DND-41 (cell line): ENCODE measurements at places on chromosomes 7 and 10.

- no peaks in the 10 kb centered on the region for H3K27me3 ChIP-seq
- H3K27ac ChIP-seq, result no peak overlapping the region
- no peaks in the 10 kb centered on the region for H3K4me1 ChIP-seq
- H3K36me3 ChIP-seq, result no peaks in the 10 kb centered on the region
Measured at GRCh38 chr10:112492736-112493135, 45.7 kb downstream of the VTI1A start.

GRCh38 chr7:1255817-1256340 lies 23.2 kb downstream of the UNCX start:
- no peak overlapping the region for H3K4me3 ChIP-seq
- H3K4me1 ChIP-seq, result no peaks in the 10 kb centered on the region
- H3K27me3 ChIP-seq, result no peaks in the 10 kb centered on the region
- H3K36me3 ChIP-seq, result no peaks in the 10 kb centered on the region

DNA sequence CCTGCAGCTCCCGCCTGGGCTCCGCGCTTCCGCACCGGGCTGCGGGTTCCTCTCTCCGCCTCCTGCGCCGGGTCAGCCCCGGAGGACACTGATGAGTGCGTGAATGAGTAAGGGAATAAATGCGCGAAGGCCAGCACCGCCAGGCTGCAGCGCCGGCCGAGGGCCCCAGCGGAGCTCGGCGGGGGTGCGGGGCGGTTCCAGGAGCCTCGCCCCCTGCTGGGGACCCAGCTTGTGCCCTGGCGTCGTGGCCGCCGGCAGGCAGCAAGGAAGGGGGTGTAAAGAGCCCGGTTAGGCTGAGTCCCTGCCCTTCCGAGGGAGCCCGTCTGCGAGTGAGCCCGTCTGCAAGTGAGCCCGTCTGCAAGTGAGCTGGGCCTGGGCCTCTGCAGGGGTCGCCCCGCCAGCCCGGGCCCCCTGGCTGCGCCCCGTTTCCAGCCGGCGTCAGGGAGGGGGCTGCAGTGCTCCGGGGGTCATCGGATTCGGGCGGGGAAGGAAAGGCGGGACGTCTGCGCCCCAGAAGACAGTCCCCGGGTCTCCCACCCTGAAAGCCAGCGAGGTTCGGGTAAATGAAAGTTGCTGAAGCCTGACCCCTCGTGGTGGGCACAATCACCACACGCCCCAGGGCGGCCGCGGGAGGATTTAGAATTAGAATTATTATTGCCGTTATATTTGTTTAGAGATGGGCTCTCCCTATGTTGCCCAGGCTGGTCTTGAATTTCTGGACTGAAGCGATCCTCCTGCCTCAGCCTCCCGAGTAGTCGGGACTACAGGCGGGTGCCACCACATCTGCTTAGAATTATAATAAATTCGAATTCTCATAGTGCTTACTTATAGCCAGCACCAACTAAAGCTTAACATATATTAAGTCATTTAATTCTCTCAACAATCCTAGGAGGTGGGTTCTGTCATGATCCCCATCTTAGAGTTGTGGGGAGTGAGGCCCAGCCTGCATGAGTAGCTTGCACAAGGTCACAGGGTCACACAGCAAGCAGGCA lies 8.6 kb upstream of the CRYGN start:
- DNase-seq, result peak; percentile 73
- peak overlapping the region; percentile 30; the same call in 1 of the 2 replicates for H3K4me3 ChIP-seq
- peak overlapping the region; percentile 58; the same call in 1 of the 2 replicates for H3K27ac ChIP-seq
- no peaks in the 10 kb centered on the region for H3K36me3 ChIP-seq
- H3K27me3 ChIP-seq, result no peaks in the 10 kb centered on the region
- peaks cover 7% of the 10 kb centered on the region for H3K4me1 ChIP-seq

- no peak overlapping the region for H3K27ac ChIP-seq
- H3K36me3 ChIP-seq, result no peaks in the 10 kb centered on the region
- H3K27me3 ChIP-seq, result no peaks in the 10 kb centered on the region
- DNase-seq, result no peak
- no peaks in the 10 kb centered on the region for H3K4me1 ChIP-seq
Measured at GRCh38 chr7:73941836-73942551, 81.0 kb downstream of the TMEM270 start.

GRCh38 chr10:67914777-67915340 lies 30.4 kb downstream of the SIRT1 start:
- H3K4me3 ChIP-seq, result no peak overlapping the region
- H3K27ac ChIP-seq, result no peak overlapping the region
- no peak for DNase-seq

GRCh38 chr10:114483575-114483974 lies 79.3 kb upstream of the AFAP1L2 start:
- H3K4me1 ChIP-seq, result no peaks in the 10 kb centered on the region
- no peaks in the 10 kb centered on the region for H3K36me3 ChIP-seq
- no peak overlapping the region for H3K4me3 ChIP-seq
- no peak overlapping the region for H3K27ac ChIP-seq
- no peak for DNase-seq
- H3K27me3 ChIP-seq, result peaks cover 17% of the 10 kb centered on the region

GRCh38 chr10:132540456-132540855 lies 2.9 kb downstream of the INPP5A start:
- peak overlapping the region; percentile 63 for H3K27ac ChIP-seq
- peaks cover 79% of the 10 kb centered on the region for H3K4me1 ChIP-seq
- H3K27me3 ChIP-seq, result no peaks in the 10 kb centered on the region
- H3K4me3 ChIP-seq, result peak overlapping the region; percentile 92

GRCh38 chr7:102292813-102293798 lies 6.4 kb downstream of the SH2B2 start:
- no peak overlapping the region for H3K4me3 ChIP-seq
- H3K27me3 ChIP-seq, result peaks cover 6% of the 10 kb centered on the region
- no peaks in the 10 kb centered on the region for H3K36me3 ChIP-seq
- peaks cover 12% of the 10 kb centered on the region for H3K4me1 ChIP-seq
- DNase-seq, result no peak
- no peak overlapping the region for H3K27ac ChIP-seq

DNA sequence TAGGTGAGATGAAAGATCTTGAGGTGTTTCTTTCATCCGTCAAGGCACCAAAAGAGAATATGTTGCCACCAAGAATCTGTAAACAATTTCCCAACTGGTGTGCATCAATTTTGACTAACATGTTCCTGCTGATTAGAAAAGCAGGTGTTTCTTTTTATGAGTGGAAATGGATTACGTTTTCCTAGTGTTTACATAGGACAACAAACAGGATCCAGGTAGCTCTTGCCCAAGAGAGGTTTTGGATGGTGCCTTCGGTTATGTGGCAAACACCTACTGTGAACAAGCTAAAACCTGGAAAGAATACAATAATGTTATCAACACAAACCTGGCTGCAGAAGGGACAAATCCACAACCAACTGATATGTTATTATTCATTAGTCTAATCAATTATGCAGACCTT lies 53.6 kb upstream of the WNT16 start:
- DNase-seq, result no peak
- no peak overlapping the region for H3K4me3 ChIP-seq
- no peaks in the 10 kb centered on the region for H3K27me3 ChIP-seq
- H3K36me3 ChIP-seq, result no peaks in the 10 kb centered on the region
- H3K27ac ChIP-seq, result no peak overlapping the region

DNA sequence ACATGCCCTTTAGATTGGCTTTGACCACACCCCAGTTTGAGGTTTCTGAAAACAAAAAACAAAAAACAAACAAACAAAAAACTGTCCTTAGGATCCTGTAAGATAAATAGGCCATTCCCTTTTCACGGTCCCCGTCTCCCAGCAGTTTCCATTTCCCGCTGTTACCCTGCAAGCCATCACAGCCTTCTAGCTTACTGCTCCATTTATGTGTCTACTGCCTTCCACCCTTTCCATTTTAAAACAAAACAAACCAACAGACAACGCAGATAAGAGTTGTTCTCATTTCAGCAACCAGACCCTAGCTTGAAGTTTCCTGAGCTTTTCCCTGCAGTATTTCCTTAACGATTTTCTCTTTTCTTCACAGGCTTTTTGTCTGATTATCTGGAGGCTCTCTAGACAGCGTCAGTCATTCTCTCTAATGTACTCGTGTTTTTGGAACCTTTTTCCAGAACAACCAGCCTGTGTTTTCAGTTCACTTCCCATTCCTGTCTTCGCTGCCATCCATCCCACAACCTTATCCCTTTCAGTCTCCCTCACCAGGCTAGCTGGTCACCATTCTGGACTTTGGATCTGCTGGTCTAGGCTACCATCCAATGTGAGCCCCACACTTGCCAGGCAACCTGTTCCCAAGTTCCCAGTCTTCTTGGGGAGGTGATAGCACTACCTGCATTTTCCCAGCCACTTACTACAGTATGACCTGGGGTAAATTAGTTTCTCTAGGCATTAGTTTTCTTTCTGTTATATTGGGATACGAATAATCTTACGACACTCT lies 317.3 kb upstream of the FZD1 start:
- no peak overlapping the region for H3K4me3 ChIP-seq
- H3K27ac ChIP-seq, result no peak overlapping the region
- H3K36me3 ChIP-seq, result no peaks in the 10 kb centered on the region
- no peaks in the 10 kb centered on the region for H3K27me3 ChIP-seq
- no peak for DNase-seq
- no peaks in the 10 kb centered on the region for H3K4me1 ChIP-seq

GRCh38 chr7:133470-133869 lies 58.9 kb upstream of the FAM20C start:
- no peak overlapping the region for H3K4me3 ChIP-seq
- DNase-seq, result no peak
- H3K4me1 ChIP-seq, result no peaks in the 10 kb centered on the region
- H3K27ac ChIP-seq, result no peak overlapping the region
- H3K36me3 ChIP-seq, result no peaks in the 10 kb centered on the region

GRCh38 chr10:47020471-47020870 lies 109.2 kb downstream of the PTPN20 start:
- no peaks in the 10 kb centered on the region for H3K36me3 ChIP-seq
- H3K27me3 ChIP-seq, result peaks cover 6% of the 10 kb centered on the region
- DNase-seq, result no peak
- H3K27ac ChIP-seq, result no peak overlapping the region
- H3K4me1 ChIP-seq, result no peaks in the 10 kb centered on the region

GRCh38 chr10:22570733-22571430 lies 143.5 kb downstream of the PIP4K2A start:
- H3K36me3 ChIP-seq, result peaks cover 57% of the 10 kb centered on the region
- H3K4me3 ChIP-seq, result no peak overlapping the region
- H3K27me3 ChIP-seq, result no peaks in the 10 kb centered on the region
- DNase-seq, result no peak
- H3K27ac ChIP-seq, result no peak overlapping the region

GRCh38 chr7:11155883-11156282 lies 182.2 kb downstream of the PHF14 start:
- no peak overlapping the region for H3K27ac ChIP-seq
- no peaks in the 10 kb centered on the region for H3K4me1 ChIP-seq
- no peak overlapping the region for H3K4me3 ChIP-seq
- no peaks in the 10 kb centered on the region for H3K27me3 ChIP-seq
- H3K36me3 ChIP-seq, result peaks cover 2% of the 10 kb centered on the region; the same call in 1 of the 2 replicates
- DNase-seq, result no peak

GRCh38 chr10:59383436-59383835 lies 21.1 kb upstream of the FAM13C start:
- H3K4me1 ChIP-seq, result no peaks in the 10 kb centered on the region
- H3K27me3 ChIP-seq, result no peaks in the 10 kb centered on the region
- no peak for DNase-seq

DNA sequence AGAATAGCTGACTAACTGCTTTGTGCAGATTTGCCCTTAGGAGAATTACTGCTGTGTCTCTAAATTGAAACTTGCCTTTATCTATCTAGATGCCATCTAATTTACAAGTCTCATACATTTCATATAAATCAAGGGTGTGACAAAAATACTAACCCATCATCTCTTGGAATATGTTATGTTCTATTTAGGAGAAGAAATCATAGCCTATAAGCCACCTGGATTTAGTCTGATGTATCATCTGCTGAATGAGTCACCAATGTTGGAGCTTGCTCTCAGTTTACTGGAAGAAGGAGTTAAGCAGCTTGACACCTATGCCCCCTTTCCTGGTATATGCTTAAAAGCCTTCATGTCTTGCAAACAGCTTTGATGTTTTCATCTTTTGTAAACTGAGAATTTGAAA lies 43.5 kb downstream of the NUP205 start:
- no peak overlapping the region for H3K27ac ChIP-seq
- H3K27me3 ChIP-seq, result no peaks in the 10 kb centered on the region
- H3K4me1 ChIP-seq, result no peaks in the 10 kb centered on the region
- DNase-seq, result no peak

DNA sequence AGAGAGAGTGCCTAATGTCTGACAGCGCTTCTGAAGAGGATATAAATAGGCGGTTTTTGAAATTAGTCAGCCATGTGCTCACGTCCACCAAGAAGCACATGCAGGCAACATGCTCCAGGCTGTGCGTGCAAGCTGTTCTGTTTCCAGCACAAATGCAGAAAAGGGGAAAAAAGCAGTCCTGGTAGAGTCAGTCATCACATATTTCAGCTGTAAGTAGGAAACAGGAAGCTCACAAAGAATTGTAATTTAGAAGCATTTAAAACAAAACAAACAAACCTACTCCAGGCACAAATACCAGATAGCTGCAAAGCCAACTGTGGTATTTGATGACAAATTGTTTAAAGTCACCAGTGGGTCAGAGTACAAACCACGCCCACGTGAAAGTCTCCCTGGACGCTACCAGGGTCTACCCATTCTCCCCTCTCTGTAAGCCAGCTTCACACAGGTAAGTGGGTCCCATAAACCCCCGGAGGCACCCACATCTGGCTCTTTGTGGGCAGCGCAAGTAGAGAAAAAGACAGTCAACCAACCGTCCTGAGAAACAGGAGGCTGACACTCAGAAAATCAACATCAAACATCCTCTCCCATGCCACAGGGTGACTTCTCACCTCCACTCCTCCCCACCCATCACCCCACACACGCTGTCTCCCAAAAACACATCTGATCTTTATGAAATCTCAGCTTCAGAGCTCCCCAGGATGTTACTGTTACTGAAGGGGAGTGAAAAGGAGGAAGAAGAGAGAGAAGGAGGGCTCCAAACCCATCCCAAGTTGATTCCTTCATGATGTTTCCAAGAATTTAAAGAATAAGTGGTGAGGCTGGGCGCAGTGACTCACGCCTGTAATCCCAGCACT lies 186.4 kb downstream of the FAM107B start:
- H3K36me3 ChIP-seq, result no peaks in the 10 kb centered on the region
- H3K27ac ChIP-seq, result no peak overlapping the region
- H3K27me3 ChIP-seq, result peaks cover 4% of the 10 kb centered on the region
- H3K4me1 ChIP-seq, result no peaks in the 10 kb centered on the region
- H3K4me3 ChIP-seq, result no peak overlapping the region
- DNase-seq, result no peak

GRCh38 chr7:28596245-28596935 lies 184.1 kb downstream of the CREB5 start:
- no peak overlapping the region for H3K27ac ChIP-seq
- no peaks in the 10 kb centered on the region for H3K4me1 ChIP-seq
- H3K4me3 ChIP-seq, result no peak overlapping the region
- no peaks in the 10 kb centered on the region for H3K27me3 ChIP-seq

DNA sequence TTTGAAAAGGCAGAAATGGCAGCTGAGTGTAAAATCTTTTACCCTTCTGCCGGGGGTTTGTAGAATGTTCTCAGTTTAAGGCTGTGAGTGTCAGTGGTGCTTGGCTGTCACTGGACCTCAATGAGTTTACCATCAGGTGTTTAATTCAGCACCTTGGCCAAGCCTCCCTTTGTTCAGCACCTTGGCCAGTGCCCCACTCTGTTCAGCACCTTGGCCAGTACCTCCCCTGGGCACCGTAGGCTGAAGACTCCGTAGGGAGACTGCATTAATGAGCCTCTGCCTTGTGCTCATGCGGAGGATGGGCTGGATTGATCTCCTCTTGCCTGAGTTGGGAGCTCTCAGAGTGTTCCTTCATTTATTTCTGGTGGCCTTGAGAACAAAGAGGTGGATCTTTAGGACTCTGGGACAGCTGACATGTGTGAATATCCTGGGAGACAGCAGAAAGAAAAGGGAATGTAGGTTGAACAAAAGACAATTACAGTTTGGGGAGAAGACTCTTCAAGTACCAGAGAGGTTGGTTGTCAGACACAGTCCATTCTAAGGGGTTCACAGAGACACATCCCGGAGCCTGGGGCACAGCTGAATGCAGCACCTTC lies 1.6 kb downstream of the FAM24A start:
- peak; percentile 80 for DNase-seq
- H3K4me3 ChIP-seq, result no peak overlapping the region
- no peak overlapping the region for H3K27ac ChIP-seq
- no peaks in the 10 kb centered on the region for H3K4me1 ChIP-seq
- H3K36me3 ChIP-seq, result no peaks in the 10 kb centered on the region
